ENCODE measurements at places on chromosomes 11 and 22.

DNA sequence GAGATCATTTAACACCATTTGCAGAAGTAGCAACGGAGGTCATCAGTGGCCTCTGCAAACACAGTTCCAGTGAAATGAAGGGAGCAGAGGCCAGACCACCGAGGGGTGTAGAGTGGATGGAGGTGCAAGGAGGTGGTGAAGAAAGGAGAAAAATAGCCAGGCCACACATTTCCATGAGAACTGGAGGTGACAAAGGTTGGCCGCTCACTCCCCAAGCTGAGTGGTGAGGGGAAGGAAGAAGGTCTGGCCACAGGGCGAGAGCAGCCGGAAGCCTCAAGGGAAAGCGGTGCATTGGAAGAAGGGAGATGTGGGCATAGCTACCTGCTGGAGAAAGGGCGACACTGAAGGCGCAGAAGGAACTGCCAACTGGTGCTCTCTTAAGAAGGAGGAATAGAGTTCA, 20.1 kb upstream of the TMPRSS4 start:
- DNase-seq: no peak

DNA sequence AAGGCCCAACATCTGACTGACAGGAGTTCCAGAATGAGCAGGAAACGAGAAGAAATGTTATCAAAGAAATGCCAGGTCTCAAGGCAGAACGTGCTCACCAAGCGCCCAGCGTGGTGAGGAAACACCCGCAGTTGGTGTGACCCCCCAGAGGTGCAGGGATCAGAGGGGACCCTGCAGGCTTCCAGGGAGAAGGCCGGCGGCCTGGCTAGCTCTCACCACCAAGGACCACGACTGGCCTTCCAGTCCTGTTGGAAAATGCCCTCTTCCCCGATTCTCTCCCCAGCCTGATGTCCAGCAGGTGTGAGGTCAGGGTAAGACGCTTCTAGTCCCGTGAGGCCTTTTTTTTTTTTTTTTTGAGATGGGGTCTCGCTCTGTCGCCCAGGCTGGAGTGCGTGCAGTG, 189.1 kb downstream of the IGLL1 start:
- DNase-seq: no peak

GRCh38 chr11:41222236-41222635, 237.2 kb downstream of the LRRC4C start:
- DNase-seq: no peak

GRCh38 chr11:111455291-111456085, 56.7 kb downstream of the BTG4 start:
- no peak for DNase-seq

DNA sequence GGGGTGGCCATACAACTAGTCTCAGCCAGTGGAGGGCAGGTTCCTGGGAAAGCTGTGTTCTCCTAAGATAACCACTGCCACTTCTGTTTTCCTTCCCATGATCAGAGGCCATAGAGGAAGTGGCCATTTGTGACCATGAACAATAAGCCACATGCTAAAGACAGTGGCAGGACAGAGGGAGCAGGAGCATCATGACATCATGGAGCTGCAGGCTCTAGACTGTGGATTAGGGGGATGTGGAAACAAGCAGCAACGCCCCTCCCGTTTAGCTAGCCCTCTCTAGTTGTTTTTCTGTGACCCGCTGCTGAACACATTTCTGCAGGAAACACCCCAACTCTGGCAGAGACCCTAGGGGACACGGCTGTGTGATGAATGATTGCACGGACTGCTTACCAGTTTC, 195.0 kb upstream of the NECTIN1 start:
- no peak for DNase-seq

DNA sequence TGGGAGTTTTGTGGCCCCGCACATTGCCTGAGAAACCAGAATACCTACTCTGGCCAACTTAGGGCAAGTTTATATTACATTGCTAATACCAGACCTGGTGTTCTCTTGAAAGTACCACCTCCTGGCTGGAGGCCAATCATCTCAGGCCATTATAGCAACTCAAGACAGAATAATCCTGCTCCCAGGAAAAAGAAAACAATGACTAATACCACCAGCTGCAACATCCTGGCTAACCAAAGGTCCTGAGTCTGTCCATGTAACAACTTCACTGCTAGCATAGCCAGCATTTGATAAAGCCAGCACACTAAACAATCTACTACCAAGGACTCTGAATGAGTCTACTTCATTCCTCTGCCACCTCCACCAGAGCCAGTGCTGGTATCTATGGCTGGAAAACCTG, 1298.7 kb upstream of the CNTN5 start:
- no peak for DNase-seq

- DNase-seq: no peak
Observed at GRCh38 chr11:64719406-64719805, 3.6 kb downstream of the NRXN2 start.

- no peak for DNase-seq
Observed at GRCh38 chr11:19419021-19419750, 178.4 kb upstream of the E2F8 start.

DNA sequence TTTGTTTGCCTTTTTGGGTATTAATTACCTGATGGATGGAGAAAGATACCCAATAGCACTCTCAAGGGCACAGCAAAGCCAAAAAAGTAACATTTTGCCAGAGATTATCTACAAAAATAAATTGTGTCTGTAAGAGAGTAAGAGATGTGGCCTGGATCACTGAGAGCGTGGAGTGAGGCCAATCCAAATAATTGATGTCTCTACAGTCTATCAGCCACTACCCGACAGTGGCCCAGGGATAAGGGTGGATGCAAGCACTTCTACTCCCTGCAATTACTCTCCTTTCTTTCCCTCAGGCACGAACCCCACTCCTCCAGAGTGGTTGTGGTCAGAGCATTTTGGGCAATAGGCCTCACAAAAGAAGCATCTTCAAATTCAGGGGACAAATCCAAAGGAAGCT, 92.3 kb upstream of the ZC3H12C start:
- DNase-seq: no peak

GRCh38 chr22:17914474-17914873, 109.9 kb downstream of the MICAL3 start:
- no peak for DNase-seq

- no peak for DNase-seq
Observed at GRCh38 chr11:4809246-4809645, 5.1 kb upstream of the OR52R1 start.

DNA sequence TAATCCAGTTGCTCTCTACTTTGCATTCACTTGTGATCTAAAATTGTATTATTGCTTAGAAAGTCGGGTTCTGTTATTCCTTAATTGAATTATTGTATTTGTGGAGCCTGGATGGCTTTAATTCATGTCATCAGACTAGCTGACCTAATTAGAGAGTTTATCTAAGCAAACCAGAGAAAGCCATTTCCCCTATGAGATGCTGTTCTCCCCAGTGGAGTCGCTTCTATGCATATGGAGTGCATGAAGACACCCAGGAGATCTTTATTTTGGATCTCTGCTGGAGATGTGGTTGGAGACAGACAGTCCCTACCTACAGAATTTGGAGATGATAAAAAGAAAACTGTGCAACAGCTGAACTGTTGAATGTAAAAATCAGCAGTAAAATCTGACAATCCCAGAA, 45.2 kb upstream of the MYO18B start:
- DNase-seq: no peak

DNA sequence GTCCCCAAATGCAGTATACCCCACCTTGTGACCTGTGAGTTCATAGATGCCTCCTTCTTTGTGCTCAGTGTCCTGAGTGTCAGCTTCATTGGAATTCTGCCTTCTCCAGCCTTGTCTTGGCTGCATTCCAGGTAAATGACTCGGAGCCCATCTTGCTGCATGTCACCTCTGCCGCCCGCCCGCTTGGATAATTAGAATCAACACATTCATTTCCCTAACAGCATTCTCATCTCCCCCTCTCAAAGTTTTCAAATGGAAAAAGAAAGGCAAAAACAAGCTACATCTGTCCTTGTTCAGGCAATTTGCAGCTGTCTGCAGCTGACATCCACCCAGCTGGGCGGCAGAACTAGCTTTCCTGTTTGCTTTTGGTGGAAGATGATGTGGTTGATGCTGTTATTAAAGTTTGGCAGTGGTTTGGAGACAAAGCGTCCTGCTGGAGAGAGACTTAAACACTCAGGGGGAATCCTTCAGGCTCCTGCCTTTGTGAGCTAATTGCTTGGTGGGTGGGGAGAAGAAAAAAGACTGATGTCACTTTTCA, 198.8 kb upstream of the SEZ6L start:
- no peak for DNase-seq

DNA sequence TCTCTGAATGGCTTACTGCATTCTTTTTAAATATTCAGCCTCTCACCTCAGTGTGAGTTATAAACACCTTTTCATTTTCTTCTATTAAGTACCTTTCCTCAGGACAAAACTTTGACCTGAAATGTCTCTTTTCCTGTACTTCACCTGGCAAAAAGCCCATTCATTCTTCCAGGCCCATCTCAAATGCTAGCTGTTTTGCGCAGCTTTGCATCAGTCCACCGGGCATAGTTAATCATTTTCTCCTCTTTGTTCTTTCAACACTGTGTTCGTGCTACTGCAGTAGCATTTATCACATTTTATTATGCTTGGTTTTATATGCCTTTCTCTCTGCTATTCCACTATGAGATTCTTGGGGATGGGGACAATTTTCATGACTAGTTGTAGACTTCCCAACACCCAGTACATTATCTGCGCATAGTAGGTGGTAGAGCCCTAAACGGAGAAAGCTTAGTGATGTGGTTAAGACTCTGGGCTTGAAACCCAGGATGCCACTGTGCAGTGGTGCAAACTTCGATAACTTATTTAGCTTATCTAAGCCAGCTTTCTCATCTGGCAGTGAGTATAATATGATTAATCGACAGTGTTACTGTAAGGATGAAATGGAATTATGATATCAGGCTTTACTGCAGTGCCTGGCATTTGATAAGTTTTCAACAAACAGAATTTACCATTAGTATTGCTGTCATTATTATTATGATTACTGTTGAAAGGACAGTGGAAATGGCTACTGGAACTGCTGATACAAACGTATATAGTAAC, 695.7 kb downstream of the NELL1 start:
- no peak for DNase-seq

DNA sequence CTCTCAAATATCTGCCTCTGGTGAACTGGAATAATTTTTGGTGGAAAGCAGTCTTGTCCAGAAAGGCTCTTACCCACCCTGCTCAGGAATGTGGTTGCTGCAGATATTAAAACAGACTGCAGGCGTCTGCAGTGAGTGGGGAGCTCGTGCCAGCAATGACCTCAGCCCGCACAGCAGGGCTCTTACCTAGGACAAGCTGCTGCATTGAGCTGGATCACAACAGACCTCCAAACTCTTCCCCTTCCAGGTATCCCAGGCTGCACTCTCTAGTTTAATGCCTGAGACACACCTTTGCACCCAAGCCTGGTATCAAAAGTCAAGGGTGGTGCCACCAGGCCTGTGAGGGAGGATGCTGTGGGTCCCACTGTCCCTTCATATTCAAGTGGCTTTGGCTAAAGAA, 69.7 kb upstream of the CDON start:
- DNase-seq: no peak

GRCh38 chr11:30107899-30108298, 91.1 kb upstream of the KCNA4 start:
- DNase-seq: no peak

- DNase-seq: no peak
Observed at GRCh38 chr11:2898366-2899079, 12.9 kb upstream of the CDKN1C start.
